Activated CD8-positive, alpha-beta memory T cell treated with anti-CD3 and anti-CD28 coated beads for 1 hour (primary cell): ENCODE measurements at places on chromosomes 3 and 15.

DNA sequence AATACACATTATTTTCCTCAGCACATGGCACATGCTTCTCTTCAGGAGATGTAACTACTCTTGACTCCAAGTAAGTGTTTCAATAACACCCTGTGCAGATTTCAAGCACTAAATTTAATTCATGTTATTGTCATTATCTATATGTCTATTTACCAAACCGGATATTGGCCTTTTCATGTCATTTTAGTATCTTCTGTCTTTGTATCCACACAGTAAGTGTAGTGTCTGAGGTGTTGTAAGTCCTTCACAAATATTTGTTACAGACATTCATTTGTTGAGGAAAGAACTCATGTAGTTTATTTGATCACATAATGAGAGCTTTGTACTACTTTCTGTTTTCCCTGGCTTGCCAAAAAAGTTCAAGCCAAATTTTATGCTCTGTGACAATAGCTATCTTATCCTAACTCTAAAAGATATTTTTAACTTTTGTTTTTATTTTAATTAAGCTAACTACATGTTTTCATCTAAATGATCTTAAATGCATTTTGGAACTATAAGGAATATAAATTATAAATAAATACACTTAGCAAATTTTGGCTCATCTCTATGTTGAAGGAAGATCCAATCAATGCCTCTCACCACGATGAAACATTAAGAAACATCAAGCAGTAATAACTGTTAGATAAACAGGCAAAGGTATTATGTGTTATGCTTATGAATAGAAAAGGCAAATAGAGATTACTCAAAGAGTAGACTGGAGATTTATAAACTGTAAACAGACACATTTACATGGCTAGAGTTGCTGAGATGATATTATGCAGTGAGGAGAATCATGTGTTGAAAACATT is 48.3 kb downstream of the SPTSSB start:
- no peak for DNase-seq

GRCh38 chr3:71416876-71417275 is 166.7 kb downstream of the FOXP1 start:
- DNase-seq, result no peak

- DNase-seq, result no peak
These were observed 210.9 kb downstream of the DIPK2A start for GRCh38 chr3:144182501-144182900.

GRCh38 chr3:13571831-13572750 is 23.2 kb downstream of the FBLN2 start:
- no peak for DNase-seq

GRCh38 chr3:140466535-140466934 is 211.3 kb upstream of the TRIM42 start:
- DNase-seq, result no peak

- DNase-seq, result no peak
These were observed 1.4 kb downstream of the MORF4L1 start for GRCh38 chr15:78873793-78874765.

- no peak for DNase-seq
These were observed 8.1 kb downstream of the FBXO40 start for GRCh38 chr3:121601212-121601812.

- DNase-seq, result no peak
These were observed 4.0 kb upstream of the DZIP1L start for GRCh38 chr3:138119423-138119766.

GRCh38 chr3:158086361-158086760 is 19.9 kb downstream of the SHOX2 start:
- no peak for DNase-seq

DNA sequence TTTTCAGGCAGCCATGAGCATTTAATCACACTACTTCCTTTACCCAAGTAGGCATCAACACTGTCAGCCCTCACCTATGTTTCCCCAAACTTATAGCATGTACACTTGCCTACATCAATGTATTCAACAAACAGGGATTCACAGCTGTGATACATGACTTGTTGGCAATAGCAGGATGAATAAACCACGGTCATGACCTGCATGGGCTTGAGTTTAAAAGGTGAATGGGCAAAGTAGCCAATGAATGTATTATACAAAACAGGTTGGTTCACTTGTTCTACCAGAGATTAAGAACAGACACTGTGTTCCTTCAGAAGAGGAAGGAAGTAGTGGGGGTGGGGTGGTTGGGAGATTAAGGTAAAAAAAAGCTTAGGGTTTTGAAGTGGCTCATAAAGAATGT is 861.9 kb upstream of the SEMA6D start:
- DNase-seq, result no peak

DNA sequence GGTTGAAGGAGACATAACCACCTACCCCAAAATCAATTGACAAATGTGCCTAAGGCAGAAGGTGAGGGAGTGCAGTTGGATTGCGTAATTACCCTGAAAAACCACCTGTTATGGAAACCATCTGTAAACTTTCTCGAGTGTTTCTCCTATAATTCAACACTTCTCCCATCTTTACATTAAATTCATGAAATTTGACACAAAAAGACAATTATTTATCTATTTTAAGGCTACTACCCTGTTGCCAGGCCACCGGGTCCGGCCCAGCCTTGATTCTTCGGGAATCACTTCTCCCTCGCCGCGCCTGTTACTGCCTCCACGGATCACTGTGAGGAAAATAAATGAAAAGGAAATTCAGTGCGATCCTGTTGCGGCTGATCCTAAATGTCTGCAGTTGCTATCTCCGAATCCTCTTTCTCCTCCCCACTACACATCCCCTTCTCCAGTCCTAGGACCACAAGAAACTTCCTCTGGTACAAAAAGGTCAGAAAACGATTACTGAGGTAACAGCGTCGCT is 646 bp downstream of the IQCB1 start:
- DNase-seq, result no peak

DNA sequence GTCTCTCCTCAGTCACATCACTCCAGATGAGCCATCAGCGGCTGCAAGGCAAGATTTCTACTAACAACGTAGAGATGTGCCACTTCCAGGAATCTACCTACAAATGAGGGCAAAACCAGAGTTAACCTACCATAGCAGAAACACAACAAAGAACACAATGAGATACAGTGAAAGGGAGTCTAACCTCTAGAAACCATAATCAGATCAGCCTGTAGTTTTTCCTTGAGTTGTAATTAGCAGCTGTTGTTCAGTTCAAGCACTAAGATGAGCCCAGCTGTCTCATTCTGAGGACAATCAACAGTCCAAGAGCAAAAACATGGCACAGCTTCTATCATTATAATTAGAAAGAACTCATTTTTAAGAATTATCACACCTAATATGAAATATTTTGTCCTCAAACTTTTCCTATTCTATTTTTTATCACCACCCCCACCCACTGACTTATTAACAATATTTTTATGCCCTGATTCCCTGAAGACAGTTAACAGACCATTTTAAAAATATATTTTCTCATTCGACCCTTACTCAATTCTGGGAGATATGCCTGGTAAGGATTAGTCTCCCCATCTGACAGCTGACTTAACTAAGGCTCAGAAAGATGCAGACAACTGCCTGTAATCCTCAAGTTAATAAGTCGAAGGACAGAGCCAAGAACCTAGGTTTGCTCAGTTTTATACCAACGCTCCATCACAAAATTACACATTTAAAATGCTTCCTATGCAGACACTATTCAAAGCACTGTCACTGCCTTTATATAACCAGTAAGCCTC is 50.1 kb downstream of the MAGI1 start:
- DNase-seq, result no peak

DNA sequence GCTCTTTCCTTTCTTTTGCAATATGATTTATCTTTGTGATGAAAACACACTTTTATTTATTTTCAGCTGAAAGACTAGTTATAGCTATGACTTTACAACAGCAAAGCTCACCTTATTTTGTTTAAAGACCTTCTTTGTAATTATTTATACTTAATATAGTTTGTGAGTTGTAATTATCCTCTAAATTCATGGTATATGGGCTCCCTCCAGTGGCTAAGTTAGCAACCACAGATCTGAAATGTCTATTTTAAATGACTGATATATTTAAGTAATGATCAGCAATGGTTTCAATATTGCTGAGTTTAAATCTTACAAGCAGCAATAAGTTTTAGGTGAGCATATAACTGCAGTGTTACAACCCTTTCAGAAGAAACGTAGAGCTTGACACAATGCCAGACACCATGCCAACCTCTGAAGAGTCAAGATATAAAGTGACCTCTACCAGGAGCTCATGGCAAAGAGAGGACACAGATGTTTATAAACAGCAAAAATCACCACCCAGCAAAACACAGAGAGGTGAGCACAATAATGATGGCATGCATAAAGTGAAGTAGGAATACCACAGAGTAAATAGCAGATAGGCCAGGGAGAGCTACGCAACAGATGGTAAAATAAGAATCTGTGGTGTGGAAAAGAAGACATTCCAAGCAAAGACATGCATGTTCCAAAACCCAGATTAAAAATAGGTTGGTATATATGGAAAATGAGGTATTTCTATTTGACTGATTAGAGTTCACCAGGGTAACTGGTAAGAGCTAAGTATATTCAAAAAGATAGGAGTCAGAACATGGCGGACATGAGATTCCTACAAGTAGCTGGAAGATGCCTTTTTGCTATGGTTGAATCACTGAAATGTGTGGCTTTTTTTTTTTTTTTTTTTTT is 143.7 kb upstream of the ZNF385D start:
- DNase-seq, result no peak

- DNase-seq, result peak; percentile 73
These were observed 1.1 kb upstream of the SMAD6 start for GRCh38 chr15:66700802-66701421.

GRCh38 chr3:195197765-195198425 is 73.1 kb downstream of the XXYLT1 start:
- DNase-seq, result no peak

DNA sequence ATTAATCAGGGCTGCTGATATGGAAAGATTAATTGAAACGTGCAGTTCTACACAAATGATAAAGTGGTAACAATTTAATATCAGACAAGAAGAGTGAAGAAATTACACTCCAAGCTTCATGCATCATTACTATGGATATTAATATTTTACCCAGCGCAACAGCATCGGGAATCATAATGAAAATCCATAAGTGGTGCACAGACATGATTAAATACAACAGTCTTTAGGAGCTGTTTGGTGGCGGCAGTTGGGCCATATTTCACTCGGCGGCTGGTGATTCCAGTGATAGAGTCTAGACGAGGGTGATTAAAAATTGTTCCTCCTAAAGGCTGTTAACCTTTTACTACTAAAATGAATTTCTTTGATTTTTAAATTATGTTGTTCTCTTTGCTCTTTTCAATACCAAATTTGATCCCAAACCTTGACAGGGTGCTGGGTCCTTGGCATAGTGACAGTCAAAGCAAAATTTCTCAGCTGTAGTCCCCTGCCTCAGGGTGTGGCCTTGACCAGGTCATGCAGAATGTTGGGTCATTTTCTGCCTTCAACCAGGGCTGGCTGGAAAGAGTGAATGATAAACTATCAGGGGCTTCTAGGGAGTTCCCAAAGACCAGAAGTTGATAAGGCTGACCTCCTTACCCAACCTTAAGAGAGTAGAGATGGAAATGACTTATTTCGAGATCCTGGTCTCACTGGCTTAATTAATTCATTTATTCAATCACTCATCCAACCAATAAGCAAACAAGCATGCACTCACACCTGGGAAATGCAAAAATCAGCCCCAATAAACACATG is 392.0 kb downstream of the IL20RB start:
- no peak for DNase-seq

- no peak for DNase-seq
These were observed 34.2 kb downstream of the MEGF11 start for GRCh38 chr15:66219339-66219738.

DNA sequence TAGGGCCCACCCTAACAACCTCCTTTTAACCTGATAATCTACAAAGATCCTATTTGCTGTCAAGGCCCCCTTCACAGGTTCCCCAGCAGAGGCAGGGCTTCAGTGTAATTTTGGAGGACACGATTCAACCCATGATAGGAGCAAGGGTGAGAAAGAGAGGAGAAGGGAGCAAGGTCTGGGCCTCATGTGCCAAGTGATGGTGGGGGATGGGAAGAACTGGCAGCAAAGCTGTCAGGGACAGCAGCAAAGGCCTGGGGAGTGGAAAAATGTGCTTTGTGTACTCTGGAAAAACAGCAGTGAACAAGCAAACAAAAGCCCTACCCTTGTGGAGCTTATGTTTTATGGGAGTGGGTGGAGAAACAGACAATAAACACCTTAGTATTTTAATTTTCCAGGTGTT is 2.7 kb upstream of the GALNT15 start:
- DNase-seq, result no peak

DNA sequence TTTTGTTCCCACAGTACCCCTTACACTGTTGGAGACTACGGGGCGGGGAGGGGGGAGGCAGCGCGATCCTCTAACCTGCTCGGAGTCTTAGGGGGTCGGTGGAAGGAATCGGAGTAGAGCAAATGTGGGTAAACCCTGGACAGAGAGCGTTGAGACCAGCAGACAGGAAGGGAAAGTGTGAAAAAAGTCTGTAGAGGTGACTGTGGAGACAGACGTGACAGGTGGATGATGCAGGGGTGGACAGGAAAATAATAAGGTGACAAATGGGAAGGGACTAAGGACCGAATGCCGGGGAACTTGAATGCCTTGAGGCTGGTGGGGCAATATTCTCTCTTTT is 424 bp downstream of the EAF2 start:
- DNase-seq, result no peak

- DNase-seq, result no peak
These were observed 89.0 kb downstream of the PPCDC start for GRCh38 chr15:75112278-75112847.

DNA sequence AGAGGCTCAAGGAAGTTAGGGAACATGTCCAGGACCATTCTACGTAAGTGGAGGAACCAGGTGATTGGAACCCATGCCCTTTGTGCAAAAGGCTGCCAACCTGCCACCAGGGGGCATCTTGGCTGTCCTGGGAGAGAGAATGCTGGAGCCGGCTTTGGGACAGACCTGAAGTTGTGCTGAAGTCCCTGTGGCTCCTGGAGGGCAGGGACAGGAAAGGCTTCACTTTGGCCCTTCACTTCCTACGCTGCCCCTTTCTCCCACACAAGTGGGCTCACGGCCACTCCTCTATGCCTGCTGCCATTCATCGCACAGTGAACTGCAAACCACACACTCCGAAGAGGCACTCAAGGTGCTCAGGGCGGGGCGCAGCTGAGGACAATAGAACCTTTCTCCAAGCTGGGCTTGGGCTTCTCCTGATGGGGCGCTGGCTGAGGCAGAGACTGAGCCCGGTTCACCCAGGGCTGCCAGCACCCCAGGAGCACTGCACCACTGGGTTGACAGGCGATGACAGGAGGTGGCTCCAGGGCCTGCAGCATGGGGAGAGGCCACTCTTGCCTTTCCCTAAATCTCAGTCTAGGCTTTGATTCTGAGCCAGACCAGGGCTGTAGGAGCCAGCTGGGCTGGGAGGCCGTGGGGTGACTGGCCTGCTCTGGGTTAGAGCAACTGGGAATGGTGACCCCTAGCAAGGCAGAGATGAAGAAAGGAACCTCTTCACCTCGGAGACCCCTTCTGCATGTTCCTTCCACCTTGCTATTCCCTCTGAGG is 8.4 kb downstream of the SHF start:
- DNase-seq, result no peak

DNA sequence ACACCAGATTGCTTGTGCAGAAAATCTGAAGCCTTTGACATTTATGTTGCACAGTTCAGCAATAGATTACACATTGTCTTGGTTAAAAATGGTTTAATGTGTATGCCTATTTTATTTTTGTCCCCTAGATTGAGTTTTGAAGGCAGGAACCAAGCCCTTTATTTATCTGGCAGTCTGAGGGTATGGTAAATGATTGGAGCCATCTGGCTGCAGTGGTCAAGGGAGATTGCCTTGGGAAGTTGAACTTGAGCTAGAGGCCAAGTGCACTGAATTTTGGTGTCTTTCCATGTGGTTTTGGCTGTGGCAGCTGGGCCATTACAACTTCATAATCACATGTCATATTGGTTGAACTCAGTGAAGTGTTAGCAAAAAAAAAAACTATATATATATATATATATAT is 248.7 kb upstream of the C2CD4B start:
- no peak for DNase-seq
